ENCODE measurements at places on chromosomes 7 and 10.

DNA sequence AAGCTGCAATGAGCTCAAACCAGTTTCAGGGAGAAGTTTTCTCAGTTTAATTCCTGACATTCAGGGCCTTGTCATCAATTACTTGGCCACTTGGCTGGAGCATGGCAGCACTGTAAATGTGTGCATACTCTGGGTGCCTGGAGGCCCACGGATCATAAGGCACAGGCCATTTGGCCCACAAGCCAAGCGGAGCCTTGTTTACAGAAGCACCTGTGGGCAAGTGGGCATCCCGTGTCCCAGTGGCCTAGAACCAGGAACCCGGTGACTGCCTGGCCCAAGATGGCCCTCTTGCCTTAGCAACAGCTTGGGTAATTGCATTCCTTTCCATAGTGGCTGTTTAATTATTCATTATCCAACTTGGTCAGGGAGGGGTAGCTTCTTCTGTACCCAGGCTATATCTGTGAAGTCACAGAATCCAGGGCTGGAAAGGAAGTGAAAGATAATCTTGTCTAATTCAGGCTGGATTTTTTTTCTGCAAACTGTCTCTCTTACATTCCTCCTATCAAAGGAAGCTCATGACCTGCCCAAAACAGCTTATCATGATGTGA lies 426.4 kb upstream of the ZMIZ1 start:
- no peak for DNase-seq

DNA sequence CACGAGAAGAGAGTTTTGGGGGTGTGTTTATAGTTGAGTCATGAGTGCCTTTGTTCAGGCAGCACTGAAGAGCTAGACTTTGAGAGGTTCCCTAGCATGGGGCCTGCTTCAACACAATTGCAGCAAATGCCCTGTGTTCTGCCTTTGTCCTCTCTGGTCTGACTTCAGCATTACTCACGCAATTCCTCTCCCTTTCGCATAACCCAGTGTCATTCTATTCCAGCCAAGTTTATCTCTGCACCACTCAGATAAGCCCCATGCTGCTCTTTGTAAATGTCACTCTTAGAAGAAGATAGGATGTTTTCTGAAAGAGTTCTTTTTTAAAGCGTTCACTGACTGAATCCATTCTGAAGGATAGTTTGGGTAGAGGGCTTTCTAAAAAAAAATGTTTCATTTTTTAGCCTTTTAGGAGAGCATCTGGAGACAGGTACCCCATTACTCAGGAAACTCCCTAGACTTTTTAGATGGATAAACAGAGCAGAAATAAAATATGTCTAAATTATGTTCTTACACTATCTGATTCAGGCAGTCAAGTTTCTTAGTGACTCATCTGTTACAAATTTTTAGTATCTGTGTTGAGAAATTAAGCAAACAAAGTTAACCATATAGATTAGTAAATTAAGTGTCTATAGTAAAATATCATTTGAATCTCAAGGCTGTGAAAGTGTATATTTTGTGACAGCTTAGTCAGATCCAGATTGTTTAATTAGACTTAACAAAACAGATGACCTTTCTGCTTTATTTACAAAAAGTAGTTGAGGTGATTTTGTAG lies 318.5 kb downstream of the GPR158 start:
- no peak for DNase-seq

- no peak for DNase-seq
Observed at GRCh38 chr10:24307696-24308485, 99.0 kb downstream of the KIAA1217 start.

GRCh38 chr7:39529582-39529981 lies 36.6 kb upstream of the YAE1 start:
- no peak for DNase-seq

GRCh38 chr7:138072726-138073125 lies 3.5 kb upstream of the AKR1D1 start:
- no peak for DNase-seq

DNA sequence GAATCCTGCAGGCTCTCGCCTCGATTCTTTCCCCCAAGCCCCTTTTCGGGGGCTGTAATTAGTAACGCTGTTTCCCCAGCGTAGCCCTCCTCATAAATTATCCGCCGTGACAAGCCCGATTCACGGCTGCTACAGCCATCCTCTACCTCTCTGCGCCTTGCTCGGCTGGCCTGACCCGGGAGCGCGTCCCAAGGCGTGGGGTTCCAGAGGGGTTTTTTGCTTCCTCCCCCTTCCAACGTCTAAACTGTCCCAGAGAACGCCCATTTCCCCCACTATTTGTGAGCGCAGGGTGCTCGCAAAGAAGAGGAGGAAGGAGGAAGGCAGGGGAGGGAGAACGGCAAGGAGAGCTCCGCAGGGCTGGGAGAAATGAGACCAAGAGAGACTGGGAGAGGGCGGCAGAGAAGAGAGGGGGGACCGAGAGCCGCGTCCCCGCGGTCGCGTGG lies 880 bp downstream of the HOXA5 start:
- DNase-seq: no peak

DNA sequence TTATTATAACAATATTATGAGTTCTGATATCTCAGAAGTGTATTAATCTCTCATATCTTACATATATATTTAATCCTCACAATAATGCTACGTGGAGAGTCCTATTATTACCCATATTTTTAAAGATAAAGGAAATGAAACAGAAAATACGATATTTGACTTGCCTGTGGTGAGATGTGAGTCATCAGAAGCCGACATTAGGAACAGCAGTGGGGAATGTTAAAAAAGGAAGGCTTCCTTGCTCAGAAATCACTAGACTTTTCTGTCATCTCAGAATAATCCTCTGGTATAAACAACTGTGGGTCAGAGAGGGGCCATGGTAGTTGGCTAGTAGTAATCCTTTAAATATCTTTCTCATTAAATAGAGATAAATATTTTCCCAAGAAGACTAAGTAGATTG lies 402.3 kb upstream of the PCDH15 start:
- no peak for DNase-seq

DNA sequence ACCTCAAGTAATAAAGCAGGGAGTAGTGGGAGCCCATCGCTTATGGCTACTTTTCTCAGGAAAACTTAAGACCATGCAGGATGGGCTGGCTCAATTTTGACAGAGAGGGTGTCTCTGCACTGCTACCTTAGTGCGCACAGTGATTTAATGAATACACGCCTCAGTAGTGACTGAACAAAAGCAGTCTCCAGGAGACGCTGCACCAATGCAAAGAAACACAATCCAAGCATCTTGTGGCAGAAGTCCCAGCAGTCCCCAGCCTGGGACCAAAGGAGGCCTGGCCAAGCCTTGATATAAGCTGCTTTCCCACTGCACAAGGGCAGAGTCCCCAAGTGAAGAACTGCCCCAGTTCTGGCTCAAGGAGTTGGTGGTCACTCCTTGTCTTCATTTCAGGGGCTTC lies 368.9 kb downstream of the KCNMA1 start:
- no peak for DNase-seq

DNA sequence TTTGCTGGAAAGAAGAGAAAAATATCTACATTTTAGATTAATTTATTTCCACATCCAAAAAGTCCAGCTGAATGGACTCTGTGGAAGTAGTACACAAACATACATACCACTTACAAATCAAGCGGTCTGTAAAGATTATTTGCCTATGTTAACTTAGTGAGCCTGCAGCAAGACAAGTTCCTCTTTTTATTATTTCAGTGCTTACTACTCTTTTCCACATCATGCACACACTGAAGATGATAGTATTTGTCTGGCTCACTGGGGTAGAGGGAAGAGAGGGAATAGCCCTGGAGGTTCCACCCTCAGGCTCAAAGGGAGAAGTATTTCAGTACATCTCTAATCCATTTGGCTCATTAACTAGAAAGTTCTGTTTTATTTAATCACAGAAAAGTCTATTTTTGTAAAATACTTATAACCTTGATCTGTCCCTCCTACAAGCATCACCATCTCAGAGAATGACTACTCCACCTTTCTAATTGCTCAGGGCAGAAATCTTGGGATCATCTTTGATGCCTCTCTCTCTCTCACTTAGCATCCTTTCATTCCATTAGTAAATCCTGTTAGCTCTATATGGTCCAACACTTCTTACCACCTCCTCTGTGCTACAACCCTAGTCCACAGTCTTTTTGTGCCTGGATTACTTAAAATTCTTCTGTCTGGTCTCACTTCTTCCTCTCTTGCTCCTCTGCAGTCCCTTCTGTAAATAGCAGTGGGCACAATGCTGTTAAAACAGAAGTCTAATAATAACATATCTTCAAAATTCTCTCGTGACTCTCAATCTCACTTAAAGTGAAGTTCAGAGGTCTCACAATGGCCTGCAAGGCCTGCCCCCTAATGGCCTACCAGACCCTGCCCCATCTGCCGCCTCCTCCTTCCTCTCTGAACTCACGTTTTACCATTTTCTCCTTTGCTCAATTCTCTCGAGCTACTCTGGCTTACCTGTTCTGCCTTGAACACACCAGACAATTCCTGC lies 64.3 kb upstream of the CCDC6 start:
- no peak for DNase-seq

DNA sequence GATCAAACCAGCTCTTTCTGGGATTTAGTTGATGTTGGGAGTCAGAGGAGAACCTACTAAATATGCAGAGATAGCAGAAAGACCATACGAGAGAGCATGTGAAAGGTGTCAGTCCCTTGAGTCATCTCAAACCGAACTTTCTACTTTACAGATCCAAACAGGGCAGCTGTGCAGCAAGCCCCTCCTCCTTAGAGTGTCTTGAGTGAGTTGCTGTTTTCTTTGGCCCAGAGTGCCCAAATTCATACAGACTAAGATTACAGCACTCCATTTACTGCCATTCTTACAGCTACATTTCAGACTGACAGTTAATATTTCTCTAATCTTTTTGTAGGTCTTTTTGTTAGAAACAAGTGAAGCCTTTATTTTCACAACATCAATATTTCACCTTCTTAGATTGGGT lies 53.4 kb downstream of the NRCAM start:
- DNase-seq: no peak

DNA sequence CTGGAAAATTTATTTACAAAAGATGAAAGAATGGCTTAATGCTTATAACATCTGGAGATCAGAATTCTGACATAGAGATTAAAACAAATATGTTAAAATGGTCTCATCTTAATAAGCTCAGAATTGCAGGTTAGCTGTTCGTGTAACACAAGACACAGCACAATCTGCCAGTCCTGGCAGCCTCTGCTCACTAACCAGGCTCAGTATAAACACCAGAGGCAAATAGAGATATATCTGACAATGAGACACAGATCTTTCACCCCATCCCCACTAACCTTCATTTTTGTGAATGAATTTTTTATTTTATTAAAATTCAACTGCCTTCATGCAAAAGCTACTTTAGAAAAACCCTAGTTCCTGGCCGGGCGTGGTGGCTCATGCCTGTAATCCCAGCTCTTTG lies 51.8 kb downstream of the RELN start:
- DNase-seq: no peak

DNA sequence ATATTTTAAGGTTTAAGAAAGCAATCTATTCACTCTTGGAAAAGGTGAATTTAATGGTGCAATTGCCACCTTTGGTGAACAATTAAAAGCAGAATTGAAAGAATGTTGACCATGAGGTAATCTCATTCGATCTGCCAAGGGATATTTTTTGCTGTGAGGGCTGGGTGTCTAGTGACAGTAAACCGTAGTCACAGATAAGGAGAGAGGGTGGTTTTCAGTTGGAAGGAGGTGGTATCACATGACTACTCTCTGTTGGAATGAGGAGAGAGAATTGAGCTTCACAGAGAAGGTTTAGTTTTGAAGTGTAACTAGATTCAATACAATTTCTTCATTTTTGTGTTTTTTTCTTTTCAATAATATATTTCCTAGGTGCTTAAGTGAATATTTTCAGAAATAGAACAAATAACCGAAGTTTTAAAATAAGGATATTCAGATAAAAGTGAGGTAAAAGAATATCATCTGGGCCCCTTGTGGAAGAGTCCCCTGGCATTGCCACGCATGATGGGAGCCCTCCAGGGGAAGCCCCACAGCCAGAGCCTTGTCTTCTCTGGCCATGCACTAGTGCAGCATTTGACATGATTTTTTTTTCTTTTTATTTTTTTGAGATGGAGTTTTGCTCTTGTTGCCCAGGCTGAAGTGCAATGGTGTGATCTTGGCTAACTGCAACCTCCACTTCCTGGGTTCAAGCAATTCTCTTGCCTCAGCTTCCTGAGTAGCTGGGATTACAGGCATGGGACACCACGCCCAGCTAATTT lies 73.4 kb downstream of the GPR141 start:
- no peak for DNase-seq

DNA sequence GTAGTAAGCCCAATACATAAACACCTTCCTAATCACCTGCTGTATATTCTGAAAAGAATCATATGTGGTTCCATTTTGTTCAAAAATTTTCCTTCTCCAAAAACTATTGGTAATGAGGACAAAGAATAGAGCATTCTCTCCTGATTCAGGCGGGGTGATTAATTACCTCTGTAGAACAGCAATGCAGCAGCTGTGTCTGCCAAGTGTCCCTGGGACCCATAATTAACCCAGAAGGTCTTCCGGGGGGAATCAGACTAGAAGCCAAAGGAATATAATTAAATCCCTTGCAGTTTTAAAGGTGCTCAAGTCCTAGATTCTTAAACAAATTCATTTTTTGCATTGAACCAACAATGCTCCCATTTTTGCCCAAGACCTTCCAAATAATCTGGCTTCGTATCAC lies 60.3 kb upstream of the ABLIM1 start:
- DNase-seq: no peak

GRCh38 chr7:109111086-109111485 lies 541.4 kb downstream of the DNAJB9 start:
- no peak for DNase-seq

DNA sequence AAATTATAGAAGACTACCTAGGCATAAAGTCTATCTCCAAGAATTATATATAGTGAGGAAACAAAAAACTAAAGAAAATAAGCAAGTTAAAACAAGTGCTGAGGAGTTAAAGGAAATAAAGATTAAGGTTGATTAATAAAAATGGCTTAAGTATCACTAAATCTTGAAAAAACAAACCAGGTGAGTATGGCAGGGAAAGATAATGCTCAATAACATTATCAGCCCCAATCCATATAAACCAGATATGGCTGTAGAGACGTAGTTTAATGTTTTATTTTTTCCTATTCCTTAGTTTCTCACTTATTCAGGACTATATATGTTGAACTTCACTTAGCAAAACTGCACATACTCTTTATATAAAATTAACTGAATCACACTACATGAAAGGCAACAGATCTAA lies 4.4 kb downstream of the WASL start:
- DNase-seq: no peak

DNA sequence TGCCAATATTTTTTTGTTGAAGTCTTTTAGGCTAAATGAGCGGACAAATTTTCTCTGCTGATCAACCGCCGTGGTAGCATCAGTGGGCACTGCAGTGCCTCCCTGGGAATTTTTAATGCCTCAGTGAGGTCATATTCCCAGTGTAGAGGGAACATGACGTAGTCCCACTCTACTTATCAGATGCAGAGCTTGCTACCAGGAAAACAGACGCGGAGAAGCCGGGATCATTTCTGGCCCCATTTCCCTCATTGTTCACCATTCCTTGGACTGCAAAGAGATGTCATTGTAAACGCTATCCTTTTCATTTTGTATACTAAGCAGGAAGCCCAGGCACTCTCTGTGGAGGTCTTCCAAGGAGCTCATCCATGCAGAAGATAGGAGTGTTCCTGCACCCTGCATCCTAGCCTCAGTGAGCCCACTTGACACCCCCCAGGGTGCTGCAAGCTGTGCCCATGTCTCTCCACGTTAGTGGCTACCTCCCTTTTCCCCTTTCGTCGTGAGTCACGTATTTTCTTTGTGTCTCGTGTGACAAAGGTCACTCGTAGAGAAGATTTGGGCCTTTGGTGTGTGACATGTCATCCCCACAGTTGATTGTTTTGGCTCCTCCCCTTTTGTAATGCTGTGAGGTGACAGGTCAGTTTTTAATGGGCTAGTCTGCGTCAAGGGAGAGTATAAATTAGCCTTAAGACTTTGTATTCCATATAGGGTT lies 145.5 kb downstream of the TCF7L2 start:
- DNase-seq: no peak

GRCh38 chr7:115024276-115024675 lies 102.4 kb downstream of the MDFIC start:
- DNase-seq: no peak

Measured in NCI-H1092 (cell line).